ENCODE measurements at places on chromosomes 7 and 10.

- DNase-seq: no peak
Measured at GRCh38 chr7:16978358-16979244, 96.8 kb upstream of the AGR3 start.

DNA sequence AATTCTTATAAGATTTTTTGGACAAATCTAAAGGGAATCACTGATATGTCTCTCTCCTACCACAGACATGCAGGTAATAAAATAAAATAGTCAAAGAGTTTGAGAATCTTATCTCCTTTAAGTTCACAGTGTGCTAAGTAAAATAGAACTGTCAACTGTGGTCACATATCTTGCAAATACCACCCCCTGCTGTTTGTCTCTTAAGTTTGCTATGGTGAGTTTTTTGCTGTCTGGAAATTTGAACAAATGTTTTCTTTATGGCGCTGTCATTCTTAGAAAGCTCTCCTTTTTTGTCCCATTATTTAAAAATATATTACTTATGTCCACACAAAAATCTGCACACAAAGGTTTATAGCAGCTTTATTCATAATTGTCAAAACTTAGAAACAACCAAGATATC, 19.6 kb downstream of the GIMAP5 start:
- no peak for DNase-seq

DNA sequence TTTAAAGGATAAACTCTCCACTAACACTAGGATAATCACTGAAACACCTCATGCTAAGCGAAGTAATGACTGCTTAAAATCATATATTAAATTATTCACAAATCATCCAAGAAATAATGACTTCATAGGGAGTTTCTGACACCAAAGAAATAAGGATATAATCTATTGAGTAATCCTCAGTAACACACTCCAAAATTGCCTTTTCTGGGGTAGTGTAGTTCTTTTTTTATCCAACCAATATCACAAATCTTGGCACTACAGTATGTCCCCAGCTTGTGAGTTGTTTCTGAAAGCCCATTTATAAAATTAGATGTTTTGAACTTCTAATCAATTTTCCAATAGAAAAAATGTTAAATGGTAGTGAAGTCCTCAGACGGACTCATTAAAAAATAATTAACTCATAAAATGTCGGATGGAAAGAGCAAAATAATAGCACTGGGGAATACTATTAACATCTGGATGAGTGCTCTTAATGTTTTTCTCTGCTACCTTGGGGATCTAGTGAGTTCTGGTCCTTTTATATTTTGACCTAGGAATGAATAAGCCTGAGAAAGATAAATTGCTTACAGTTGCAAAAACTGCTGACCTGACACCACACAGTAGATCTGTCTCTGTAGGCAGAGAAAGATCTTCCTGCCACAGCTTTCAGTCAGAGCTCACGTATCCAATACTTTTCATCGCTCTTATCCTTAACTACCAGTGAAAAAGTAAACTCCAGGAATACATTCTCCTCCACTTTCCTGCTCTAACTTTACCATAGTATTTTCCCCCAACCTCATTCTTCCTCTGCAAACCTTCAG, 618.5 kb upstream of the ANKRD30A start:
- no peak for DNase-seq

DNA sequence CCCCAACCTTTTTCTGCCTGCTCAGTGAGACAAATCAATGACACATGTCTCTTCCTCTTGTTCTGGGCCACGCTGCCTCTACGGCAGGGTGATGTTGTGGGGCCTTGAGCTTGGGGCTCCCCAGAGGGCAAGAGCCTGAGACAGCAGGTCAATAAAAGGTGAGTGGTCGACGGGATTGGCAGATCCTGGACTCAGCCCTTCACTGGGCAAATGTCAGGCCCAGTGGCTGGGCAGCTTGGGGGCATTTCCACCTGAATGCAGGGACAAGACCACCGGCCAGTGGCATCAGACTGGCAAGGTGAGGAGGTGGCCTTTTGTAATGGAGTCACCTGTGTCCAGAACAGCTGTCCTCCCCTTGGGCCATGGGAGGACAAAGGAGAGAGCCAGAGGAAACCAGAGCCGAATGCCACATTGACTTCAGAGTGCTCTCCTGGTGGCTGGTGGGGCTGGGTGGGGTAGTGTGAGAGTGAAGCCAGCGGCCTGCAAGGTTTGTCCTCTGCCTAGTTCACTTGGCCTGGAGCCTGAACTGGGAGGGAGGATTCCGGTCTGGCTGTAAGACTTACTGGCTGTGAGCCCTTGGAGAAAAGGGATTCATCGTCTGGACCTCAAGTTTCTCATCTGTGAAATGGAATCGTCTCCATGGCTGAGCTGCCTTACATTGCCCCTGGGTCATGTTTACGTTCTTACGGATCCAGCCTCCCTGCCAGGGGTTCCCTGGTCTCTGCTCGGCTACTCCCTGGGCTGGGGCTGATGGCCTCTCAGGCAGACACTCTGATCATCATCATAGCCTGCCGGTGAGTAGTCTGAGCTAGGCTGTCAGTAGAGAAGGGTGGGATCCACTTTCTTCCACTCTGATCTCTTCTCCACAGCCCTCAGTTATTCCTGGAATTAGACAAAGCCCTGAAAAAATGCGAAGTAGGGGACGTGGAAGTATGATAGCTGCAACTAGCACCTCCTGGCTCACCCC, 25.4 kb upstream of the CRHR2 start:
- no peak for DNase-seq

DNA sequence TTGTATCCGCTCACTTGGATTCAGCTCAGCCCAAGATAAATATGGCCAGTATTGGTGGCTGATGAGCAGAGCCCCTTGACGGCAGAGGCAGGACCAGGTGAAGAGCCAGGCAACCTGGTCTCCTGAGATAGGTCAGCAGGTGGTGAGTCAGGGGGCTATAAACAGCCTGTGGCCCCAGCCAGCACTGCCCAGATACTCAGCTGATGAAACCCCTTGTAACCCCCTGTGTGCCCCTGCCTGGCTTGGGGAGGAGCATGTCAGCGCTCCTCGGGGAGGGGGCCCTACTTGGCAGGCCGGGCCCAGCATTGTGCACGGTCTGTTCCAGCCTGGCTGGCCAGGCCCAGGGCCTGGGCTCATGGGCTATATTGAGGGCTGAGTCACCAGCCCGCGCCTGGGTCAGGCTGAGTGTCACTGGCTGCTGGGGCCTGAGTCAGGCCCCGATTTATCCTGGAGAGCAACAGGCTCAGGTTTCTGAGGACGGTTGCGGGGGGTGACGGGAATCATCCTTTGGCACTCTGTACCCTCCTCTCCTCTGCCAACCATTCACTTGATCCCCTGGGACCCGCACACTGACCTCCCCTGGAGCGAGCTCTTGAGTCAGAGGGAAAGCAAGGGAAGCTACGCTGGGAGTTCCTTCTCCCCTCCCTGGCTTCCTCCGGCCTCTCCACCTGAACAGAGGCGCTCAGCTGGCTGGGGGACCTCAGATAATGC, 2.8 kb upstream of the FLNC start:
- no peak for DNase-seq

DNA sequence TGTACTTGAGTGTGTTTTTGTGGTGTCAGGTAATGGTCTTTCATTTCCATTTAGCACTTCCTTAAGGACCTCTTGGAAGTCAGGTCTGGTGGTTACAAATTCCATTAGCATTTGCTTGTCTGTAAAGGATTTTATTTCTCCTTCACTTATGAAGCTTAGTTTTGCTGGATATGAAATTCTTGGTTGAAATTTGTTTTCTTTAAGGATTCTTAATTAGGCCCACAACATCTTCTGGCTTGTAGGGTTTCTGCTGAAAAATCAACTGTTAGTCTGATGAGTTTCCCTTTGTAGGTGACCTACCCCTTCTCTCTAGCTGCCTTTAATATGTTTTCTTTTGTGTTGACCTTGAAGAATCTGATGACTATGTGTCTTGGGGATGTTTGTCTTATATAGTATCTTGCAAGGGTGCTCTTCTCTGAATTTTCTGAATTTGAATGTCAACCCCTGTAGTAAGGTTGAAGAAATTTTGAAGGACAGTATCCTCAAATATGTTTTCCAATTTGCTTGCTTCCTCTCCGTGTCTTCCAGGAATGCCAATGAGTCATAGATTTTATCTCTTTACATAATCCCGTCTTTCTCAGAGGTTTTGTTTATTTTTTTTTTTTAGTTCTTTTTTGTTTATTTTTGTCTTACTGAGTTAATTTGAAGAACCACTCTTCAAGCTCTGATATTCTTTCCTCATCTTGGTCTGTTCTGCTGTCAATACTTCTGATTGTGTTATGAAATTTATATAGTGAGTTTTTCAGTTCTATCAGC, 70.2 kb downstream of the SLC39A12 start:
- no peak for DNase-seq

DNA sequence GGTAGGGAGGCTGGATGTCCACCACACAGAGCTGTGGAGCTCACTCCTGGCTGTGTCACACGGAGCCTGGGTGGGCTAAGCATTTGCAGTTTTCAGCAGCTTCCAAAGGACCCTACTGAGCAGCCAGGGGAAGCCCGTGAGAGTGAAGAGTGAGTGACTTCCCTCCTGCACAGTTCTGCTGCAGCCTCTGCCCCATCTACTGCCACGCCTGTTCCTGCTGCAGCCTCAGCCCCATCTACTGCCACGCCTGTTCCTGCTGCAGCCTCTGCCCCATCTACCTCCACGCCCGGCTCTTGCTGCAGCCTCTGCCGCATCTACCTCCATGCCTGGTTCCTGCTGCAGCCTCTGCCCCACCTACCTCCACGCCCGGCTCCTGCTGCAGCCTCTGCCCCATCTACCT, 12.2 kb downstream of the ADAM8 start:
- no peak for DNase-seq

DNA sequence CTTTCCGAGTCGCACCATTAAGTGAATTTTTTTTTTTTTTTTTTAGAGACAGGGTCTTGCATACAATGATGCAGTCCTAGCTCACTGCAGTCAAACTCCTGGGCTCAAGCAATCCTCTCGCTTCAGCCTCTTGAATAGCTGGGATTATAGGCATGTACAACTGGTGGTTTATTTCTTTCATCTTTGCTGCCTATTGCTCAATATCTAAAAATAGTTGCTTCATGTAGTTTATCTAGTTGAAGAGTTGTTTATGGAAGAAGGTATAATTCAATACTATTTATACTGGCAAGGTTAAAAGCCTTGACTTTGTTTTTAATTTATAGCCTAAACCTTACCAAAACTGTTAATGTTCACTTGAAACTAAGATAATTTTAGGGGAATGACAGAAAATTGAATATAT, 66.9 kb downstream of the SEMA3D start:
- DNase-seq: no peak

DNA sequence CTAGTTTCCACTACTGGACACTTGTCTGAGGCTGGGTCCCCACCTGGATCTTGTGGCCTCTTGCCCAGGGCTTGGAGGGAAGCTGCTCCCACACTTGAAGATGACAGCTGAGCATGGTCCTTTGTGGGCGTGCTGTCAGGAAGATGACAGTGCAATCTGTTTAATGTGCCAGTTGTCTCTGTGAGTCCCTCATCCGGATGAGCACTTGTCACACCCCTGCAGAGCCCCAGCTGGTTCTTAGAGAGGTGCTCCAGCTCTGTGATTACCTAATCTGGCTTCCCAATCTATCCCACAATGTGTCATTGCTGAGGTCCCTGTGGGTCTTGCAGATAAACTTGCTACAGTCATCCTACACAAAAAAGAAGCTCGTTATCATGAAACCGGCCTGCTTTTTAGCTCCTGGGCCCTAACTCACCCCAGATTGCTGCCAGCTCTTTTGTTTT, 34.8 kb upstream of the CCSER2 start:
- DNase-seq: no peak

GRCh38 chr7:95340491-95340890, 16.2 kb upstream of the PON1 start:
- DNase-seq: no peak

DNA sequence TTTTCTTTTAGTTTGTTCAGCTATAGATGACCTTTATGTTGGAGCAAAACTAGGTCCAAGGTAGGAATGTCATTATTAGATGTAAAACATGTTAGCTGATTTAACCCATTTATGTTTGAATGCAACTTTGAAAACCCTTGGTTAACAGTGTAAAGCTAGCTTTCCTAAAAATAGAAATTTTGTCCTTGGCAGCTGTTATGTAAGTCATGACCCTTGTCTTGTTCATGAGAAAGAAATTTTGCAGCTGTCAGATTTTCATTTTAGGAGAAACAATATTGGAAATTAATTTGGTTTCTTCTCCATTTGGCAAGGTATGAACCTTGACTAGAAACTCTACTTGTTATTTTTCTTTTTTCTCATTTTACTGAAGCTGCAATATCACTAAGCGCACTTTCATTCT, 23.9 kb upstream of the CCAR1 start:
- no peak for DNase-seq

DNA sequence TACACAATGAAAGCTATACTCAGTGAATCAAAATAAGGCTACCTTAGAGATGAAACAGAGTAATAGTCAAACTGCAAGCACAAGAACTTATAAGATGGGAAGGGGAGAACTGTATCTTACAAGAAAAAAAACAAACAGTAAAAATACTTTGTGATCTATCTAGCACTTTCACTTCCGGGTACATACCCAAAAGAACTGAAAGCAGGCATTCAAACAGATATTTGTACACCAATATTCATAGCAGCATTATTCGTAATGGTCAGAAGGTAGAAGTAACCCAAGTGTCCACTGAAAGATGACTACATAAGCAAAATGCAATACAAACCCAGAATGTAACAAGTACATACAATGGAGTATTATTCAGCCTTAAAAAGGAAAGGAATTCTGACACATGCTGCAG, 18.0 kb downstream of the FAM204A start:
- no peak for DNase-seq

All from stimulated activated CD8-positive, alpha-beta memory T cell treated with anti-CD3 and anti-CD28 coated beads, Interleukin-15, amount 100 ng/mL, for 24 hours (primary cell).